ENCODE measurements at places on chromosomes 13 and 19. TPM values are rescaled to one million over a fixed set of nuclear protein-coding genes. Genes with fewer than 3 reads are reported as not detected.

DNA sequence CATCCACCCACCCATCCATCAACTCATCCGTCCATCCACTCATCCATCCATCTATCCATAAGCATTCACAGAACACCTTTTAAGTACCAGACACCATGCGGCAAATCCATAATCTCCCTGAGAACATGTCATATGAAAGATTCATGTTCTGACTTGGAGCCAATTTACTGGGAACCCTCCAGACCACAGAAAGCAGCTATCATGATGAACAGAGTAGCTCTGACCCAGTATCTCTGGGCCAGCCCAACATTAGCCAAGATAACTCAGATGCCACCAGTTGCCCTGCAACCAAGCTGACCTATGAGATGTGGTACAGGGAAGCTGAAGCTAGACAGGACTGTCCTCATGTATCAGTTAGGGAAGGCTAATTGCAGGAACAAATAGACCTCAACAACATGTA is 51.3 kb downstream of the ALOX5AP start:
- no peak for DNase-seq

GRCh38 chr13:89791971-89792630 is 1555.4 kb upstream of the MIR17HG start:
- DNase-seq, result no peak

DNA sequence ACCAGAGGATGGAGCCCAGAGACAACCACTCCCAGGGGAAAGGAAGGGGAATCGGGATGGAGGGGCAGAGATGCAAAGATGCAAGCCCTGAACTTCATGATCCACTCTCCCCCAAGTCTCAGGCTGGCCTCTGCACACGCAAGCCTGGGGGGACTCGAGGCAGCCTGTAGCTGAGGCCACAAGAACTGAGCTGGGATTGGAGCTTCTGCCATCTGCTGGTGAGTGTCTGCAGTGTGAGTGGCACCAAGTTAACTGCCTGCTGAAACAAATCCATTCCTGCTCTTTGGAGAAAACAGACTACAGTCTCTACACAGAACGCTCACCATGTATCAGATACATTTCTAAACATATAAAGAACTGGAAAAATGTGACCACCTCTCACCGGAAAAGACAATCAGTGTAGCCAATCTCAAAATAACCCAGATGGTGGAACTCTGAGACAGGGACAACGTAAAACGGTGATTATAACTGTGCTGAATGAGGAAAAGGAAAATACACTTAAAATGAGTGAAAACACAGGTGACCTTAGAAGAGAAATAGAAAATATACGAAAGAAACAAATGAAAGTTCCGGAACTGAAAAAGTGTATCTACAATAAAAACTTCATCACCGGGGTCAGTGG is 62.1 kb downstream of the KLF2 start:
- DNase-seq, result no peak

GRCh38 chr13:104487006-104487405 is 1420.8 kb upstream of the SLC10A2 start:
- DNase-seq, result no peak

DNA sequence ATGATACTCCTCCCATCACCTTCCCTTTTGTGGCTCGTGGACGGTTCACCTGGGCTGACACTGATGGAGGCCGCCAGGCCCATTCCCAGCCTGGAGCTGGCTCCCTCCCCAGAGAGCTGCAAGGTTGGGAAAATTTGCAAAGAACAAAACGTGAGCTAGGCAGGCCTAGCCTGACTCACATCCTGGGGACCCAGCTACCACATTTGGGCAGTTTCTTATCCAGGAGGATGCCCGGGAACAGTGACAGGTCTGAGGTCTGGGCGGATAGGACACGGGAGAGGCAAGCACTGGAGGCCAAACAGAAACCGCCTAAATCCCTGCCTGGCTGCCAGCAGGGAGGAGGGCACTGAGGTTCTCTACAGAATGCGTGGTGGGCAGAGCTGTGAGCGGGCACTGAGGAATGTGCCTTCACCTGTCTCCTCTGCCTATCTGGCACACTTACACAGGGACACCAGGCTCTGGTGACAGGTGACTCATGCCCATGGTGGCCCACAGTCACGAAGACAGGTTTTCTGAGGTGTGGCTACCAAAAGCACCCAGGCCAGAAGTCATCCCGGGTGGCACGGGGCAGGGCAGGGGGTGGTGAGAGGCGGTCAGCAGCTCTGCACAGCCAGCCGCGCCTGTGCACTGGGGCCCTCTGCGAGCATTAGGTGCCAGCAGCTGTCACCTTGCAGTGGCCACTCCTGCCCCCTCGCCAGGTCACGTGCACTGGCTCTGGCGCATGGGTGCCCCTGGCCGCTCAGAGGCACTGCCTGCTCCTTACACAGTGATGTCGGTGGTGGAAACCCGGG is 23.2 kb downstream of the SH3GL1 start:
- no peak for DNase-seq

DNA sequence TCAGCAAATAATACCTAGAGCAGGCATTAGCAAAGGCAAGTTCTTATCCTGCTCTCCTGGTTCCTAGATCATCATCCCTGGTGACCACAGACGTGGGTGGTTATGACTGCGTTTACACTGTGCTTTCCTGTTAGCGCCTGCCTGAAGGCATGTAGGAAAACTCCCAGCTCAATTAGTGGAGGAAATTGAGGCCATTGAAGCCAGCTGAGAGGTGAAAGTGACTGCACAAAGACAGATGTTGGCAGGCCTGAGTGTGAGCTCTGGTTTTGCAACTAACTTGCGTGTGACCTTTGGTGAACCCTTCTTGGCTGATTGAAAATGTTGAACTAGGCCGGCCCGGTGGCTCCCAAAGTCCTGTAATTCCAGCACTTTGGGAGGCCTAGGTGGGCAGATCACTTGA is 17.5 kb upstream of the NWD1 start:
- peak; percentile 87 for DNase-seq

GRCh38 chr19:14048443-14049153 is 13.3 kb downstream of the PALM3 start:
- no peak for DNase-seq

DNA sequence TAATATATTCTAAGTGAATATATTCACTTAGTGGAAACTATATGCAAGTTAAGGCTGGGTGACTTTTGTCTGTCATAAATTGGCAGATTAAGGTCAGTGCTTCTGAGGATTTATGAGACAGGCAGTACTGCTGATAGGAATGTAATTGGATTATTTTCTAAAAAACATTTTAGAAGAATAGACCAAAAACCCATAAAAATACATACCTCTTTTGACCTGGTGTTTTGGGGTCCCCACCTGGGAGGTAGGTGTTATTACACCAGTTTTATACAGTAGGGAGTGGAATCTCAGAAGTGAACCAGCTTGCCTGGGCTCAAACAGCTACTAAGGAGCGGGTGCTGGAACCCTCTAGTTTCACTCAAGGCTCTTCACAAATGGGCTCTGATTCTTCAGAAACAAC is 25.3 kb downstream of the COG3 start:
- no peak for DNase-seq

GRCh38 chr13:99158846-99159245 is 41.8 kb upstream of the UBAC2 start:
- no peak for DNase-seq

DNA sequence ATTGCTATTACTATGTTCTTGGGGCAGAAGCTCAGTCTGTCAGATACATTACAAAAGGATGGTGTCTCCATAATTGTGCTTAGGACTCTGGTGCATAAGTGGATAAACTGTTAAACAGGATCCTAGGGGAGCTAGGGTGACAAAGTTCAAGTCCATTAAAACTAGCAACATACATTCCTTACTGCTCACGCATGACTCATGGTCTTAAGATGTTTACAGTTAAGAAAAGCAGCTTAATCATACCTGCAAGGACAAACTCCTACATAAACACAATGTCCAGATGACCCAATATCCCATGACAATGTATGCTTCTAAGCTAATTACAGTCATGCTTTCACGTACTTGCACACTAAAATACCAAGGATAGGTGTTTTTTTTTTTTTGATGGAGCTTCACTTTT is 3.5 kb upstream of the ZNF701 start:
- DNase-seq, result peak; percentile 84

DNA sequence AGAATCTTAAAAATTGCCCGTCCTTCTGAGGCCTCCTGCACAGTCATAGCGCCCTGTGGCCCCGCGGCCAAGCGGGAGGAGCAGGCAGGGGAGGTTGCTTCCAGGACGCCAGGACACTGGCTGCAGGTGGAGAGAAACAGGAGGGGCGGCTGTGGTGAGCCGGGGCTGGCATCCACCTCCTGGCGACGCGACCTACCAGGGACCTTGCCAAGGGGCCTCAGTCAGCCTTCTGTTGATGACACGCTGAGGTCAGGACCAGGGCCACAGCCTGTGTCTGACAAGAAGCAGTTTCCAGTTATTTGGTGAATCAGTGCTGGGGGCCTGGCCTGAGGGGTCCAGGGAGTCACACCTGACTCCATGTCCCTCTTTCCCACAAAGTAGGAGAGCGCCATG is 13.3 kb upstream of the MKNK2 start:
- no peak for DNase-seq

DNA sequence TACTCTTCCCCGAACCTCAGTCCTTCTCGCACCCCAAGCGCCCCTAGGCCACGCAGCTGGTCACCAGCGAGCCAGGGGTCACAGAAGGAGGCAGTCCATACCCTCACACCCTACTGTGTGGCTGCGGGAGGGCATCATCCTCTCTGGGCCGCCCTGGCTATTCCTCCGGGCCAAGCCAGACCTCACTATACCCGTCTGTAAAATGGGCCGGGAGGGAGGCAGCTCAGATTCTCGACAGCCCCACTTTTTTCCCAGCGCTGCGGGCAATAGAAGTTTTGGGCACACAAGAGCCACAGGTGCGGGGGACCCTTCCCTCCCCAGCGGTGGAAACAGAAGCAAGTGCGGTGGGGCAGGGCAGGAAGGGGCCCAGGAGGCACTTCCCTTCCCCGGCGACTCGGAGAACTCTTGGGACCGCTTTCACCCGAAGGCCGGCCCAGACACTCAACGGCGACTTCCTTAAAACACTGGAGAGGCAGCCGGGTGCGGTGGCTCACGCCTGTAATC is 5.6 kb upstream of the ARRDC2 start:
- no peak for DNase-seq

- DNase-seq, result no peak
Measured at GRCh38 chr19:40332669-40333068, 15.5 kb downstream of the C19orf47 start.

- DNase-seq, result peak; percentile 42
Measured at GRCh38 chr19:49761625-49762311, 1.3 kb downstream of the TSKS start.

DNA sequence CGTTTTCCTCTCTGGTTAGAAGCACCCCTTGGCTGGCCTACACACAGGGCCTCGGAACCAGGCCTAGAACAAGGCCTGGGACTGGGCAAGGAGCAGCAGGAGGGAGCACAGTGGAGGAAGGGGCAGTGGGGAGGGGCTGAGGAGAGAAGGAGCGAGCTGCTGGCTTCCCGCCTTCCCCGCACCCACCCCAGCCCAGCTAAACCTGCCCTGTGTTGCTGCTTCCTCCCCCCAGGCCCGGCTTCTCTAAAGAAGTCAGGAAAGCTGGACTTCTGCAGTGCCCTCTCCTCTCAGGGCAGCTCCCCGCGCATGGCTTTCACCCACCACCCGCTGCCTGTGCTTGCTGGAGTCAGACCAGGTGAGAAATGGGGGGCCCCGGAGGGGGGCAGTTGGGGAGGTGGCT is 24.3 kb downstream of the LYL1 start:
- no peak for DNase-seq

DNA sequence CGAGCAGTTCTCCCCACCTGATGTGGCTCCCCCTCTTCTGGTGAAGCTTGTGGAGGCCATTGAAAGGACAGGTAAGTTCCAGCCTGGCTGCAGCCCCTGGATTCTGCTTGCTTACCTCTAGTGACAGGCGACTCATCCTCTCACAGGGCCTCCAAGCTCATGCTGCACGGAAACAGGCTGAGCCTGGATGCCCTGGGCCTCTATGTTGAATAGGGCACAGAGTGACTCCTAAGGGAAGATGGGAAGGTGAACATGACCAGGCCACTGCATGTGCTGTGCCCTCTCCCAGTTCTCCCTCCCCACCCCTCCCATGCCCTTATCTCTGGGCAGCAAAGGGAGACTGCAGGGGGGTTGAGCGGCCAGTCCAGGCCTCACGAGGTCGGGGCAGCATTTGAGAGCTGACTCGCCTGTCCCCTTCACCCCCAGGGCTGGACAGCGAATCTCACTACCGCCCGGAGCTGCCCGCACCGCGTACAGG is 7.6 kb downstream of the PIK3R2 start:
- DNase-seq, result no peak

- DNase-seq, result no peak
Measured at GRCh38 chr13:40211586-40211968, 454.9 kb downstream of the FOXO1 start.

- no peak for DNase-seq
Measured at GRCh38 chr13:24149246-24150032, 11.1 kb upstream of the SPATA13 start.

DNA sequence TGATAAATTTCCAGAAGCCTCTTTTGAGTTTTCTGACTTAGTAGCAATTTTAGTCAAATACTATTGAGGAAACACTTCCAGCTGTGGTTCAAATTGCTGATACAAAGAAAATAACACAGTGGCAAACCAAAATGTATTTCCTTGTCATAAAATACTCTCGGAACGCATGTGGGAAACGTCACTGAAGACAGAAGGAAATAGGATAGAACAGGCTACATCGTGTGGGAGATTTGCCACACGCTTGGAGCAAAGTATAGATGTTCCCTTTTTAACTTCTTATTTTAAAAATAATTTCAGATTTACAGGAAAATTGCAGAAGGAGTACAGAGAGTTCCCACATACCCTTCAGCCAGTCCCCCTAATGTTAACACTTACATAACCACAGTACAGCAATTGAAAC is 88.8 kb downstream of the ING1 start:
- no peak for DNase-seq

GRCh38 chr19:6723108-6723618 is 2.7 kb upstream of the C3 start:
- DNase-seq, result no peak

DNA sequence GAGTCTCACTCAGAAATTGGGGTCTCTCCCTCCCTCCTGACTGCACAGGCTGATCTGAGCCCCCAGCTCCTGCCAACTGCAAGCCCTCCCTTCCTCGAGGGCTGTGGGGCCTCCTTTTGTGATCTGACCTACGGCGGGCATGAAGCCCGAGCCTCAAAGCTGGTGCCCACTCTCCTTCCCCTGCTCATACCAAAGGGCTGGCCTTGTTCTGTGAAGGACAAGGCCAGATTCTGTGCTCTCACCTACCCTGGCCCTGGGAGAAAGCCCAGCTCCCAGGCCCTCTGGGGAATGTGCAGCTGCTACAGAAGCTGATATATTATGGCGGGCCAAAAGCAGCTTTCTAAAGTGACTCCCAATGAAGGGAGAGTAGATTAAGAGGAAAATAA is 9.0 kb upstream of the ECH1 start:
- DNase-seq, result no peak

GRCh38 chr13:30363725-30364124 is 56.4 kb upstream of the KATNAL1 start:
- no peak for DNase-seq

- peak; percentile 48 for DNase-seq
Measured at GRCh38 chr13:43273362-43273761, 250.0 kb downstream of the DNAJC15 start.

GRCh38 chr19:58355215-58355796 is 2.0 kb upstream of the A1BG start:
- DNase-seq, result no peak

The FAM124A gene
- 0.04 TPM for total RNA-seq

The FXYD1 gene
- 0.35 TPM for total RNA-seq

The ADM5 gene
- total RNA-seq, result 1.6 TPM

The ZNF730 gene
- 2.8 TPM for total RNA-seq

The CEACAM4 gene
- total RNA-seq, result not detected

The ZNF667 gene
- total RNA-seq, result 3.4 TPM

The ELOF1 gene
- 83.8 TPM for total RNA-seq

The TPT1 gene
- 3,228 TPM for total RNA-seq
